Stimulated activated CD8-positive, alpha-beta memory T cell treated with anti-CD3 and anti-CD28 coated beads, Interleukin-4, amount 100 ng/mL, for 4 hours (primary cell): ENCODE measurements at places on chromosomes 3 and 15.

DNA sequence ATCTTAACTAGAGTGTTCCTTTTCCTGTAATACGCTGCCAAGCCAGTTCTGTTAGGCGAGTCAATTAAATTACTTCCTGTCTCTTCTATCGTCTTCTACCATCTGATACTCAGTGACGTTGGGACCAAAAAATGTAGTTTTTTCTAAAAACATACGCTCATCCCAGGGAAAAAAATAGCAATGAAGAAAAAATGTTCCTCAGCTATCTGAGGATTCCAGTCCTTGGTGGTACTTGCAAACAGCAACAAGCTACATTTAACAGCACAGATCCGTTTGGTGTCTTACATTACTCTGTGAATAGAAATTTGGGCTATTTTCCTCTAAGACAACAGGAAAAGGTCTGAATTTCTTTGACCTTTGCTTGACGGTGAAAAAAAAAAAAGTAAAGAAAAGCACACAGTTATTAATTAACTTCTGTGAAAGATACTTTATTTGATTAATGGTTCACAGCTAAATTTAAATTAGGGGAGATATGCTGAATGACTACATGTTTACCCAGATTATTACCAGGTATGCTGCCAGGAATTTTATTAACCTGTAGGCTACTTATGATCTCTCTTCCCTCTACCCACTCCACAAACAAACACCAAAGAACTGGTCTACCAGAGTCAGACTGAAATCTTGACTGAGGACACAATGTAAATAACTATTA is 254.4 kb upstream of the ZPLD1 start:
- no peak for DNase-seq

- no peak for DNase-seq
Measured at GRCh38 chr15:77138167-77138522, 67.2 kb upstream of the TSPAN3 start.

- no peak for DNase-seq
Measured at GRCh38 chr3:133675631-133676335, 14.0 kb upstream of the TOPBP1 start.

GRCh38 chr3:14145236-14145635 is 20.4 kb downstream of the TMEM43 start:
- no peak for DNase-seq

GRCh38 chr15:31344823-31345605 is 18.4 kb downstream of the KLF13 start:
- no peak for DNase-seq

DNA sequence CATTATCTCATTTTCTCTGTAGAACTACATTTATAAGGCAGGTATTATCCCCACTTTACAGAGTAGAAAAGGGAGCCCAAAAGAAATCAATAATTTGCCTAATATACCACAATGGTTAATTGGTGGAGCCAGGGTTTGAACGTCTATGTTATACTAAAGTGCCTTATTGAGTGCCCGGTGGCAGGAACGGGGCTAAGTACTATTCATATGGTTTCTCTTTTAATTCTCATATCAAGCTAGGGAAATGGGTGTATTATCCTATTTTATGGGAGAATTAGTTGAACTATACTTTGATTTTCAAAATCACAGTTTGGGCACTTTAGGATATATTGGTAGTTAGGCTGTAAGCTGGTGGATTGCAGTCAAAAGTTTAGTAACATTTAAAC is 1.5 kb downstream of the CEP97 start:
- no peak for DNase-seq

GRCh38 chr3:149462581-149463011 is 11.9 kb upstream of the TM4SF4 start:
- no peak for DNase-seq

GRCh38 chr3:151169262-151169947 is 33.6 kb downstream of the GPR171 start:
- DNase-seq = no peak

- no peak for DNase-seq
Measured at GRCh38 chr3:65944252-65944651, 94.5 kb downstream of the MAGI1 start.

DNA sequence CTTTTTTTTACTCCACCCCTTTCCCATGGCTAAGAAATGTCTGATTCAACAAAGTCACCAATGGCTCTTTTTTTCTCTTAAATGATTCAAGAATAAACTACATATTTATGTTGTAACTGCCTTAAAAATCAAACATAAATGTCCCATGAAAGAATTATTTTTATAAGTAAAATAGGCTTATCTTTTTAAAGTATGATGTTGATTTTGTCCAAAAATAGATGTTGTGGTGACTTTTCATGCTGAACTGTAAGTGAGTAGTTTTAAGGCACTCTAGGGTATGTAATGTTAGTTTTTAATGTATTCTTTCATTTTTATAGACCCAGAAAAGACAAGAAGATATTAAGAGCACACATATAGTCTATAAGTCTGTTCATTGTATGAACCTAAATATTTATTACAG is 594.9 kb downstream of the NLGN1 start:
- DNase-seq = no peak

- no peak for DNase-seq
Measured at GRCh38 chr3:139718415-139718814, 40.6 kb upstream of the NMNAT3 start.

DNA sequence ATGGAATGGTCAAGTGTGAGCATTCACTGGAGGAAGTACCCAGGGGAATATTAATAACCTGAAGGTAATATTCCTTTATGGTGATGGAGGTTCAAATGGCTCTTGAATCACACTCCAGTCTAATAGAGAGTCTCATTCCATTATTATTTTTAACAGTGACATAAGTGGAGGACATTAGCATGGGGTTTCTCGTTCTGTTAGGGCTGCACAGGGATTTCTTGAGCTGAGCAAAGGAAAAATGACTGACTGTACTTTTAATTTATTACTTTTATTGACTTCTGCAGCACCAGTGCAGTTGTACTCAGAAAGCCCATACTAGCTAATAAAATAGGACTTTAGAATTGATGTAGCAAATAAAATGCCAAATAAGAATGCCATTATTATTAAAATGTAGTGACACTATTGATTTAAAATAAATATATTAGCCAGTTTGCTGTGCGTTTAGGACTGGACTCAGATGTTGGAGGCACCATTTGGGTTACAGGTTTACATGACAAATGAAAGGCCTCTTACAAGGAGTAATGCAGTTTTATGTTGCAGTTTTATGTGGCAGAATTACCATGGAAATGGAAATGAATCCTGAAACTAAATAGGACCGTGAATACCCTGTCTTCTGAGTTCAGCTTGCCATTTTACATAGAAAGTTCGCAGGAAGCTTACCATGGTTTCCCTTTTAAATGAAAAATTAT is 705.1 kb upstream of the GRM7 start:
- DNase-seq = no peak

GRCh38 chr15:66132251-66132816 is 121.2 kb downstream of the MEGF11 start:
- DNase-seq = no peak

DNA sequence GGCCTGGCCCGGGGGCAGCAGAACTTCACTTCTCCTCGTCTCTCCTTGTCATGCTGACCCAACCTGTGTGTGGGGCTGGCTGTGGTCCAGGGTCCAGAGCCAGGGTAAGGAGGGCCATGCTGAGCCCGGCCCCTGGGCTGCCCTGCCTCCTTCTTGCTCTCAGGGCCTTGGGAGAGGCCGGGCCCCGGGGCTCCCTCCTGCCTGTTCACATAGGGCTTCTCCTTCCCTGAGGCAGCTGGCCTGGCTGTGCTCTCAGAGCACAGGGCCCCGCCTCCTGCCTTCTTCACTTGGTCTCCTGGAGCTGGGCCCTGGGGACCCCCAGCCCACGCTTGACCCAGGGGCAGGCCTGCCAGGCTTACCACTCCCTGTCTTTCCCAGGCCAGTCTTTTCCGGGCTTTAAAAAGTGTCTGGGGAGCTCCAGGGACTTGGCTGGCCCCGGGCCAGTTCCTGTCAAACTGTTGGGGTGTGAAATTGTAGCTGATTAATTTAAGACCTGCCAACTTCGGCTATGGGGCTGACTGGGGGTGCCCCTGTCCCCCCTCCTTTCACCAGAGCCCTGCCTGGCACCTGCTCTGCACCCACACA is 11.8 kb downstream of the PLXNA1 start:
- DNase-seq = no peak

DNA sequence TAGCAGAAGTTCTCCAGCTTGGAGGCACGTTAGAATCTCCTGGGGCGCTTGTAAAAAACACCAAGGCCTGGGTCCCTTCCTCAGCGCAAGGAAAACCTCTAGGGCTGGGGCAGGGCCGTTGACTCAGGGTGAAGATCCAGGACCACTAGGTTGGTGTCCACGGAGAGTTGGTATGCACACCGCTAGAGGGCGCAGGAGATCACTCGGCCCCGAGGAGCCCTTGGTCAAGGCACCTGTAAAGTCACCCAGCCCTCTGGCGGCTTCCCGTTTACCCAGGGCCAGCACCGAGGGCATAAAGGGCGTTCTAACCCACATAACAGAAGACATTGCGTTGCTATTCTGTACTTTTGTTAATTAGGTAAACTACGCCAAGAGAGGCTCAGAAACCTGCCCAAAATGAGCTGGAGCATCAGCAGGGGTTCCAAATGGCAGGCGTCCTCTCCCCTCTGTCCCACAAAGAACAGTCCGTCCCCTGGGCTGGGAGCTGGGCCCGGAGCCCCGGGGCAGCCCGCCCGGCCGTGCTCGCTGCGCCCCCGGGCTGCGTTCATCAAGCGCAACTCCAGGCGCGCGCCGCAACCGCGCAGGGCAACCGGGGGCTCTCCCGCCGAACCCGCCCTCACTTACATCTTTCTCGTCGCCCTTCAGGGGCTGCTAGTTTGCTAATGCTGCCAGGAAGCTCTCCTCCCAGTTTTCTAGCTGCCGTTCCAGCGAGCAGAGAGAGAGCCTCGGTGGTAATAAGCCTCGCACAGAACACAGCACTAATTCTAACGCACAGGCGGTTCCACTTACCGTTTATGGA is 332.1 kb downstream of the ARRDC4 start:
- DNase-seq = no peak

DNA sequence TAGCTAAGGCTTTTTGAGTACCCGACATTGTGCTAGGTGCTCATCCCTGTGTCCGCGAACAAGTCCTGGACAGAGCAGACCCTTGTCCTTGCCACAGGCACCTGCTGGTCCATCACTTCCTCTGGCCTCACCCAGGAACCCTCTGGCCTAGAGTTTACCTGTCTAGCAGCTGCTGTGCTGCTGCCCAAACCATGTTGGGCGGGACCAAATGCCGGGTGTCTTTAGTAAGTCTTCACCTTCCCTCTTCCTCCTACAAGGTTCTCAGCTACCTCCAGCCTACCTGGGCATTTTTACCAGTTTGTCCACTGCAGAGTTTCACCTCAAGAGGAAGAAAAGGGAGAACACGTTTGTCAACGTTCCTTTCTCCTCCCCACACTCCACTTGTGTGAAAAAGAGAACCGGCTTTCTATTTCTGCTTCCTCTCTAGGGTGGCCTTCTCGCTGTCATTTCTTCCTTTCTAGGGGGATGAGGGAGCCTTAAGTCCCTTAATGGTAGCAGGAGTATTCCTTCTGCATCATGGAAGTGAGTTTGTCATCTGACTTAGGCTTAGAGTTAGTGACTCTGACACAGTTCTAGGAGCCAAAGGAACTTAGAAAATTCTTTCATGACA is 80.4 kb upstream of the GCNT3 start:
- no peak for DNase-seq

GRCh38 chr3:176879710-176880109 is 317.6 kb downstream of the TBL1XR1 start:
- DNase-seq = no peak

DNA sequence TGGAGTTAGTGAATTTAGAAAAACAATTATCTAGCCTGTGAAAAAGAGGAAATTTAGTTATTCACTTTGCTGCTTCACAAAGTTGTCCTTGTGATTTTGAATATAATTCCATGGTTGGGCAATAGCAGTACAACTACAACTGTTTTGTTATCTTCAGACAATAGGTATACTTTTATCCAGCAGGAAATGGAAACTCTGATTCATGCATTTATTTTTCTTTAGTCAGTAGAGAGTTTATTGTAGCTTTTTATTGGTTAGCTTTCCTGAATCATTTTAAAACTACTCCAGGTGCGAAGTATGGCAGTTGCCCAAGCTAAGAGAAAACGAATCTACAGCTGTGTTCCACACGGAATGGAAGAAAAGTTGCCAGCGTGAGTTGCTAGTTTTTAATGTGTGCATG is 80.3 kb downstream of the TM4SF4 start:
- no peak for DNase-seq

DNA sequence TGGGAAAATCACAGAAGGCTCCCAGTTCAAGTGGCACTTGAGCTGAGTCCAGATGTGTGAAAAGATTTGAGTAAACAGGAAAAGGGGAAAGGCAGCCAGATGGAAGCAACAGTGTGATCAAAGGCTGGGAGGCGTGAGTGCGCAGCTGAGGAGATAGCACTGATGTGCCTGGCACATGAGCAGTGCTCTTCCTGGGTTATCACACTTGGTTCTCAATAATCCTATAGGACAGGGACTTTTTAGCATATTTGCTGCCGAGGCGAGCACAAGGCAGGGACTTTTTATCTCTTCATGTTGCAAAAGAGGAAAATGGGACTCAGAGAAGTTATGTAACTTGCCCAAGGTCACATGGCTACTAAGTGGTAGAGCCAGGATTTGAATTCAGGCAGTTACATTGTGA is 39.6 kb downstream of the CORO2B start:
- no peak for DNase-seq

DNA sequence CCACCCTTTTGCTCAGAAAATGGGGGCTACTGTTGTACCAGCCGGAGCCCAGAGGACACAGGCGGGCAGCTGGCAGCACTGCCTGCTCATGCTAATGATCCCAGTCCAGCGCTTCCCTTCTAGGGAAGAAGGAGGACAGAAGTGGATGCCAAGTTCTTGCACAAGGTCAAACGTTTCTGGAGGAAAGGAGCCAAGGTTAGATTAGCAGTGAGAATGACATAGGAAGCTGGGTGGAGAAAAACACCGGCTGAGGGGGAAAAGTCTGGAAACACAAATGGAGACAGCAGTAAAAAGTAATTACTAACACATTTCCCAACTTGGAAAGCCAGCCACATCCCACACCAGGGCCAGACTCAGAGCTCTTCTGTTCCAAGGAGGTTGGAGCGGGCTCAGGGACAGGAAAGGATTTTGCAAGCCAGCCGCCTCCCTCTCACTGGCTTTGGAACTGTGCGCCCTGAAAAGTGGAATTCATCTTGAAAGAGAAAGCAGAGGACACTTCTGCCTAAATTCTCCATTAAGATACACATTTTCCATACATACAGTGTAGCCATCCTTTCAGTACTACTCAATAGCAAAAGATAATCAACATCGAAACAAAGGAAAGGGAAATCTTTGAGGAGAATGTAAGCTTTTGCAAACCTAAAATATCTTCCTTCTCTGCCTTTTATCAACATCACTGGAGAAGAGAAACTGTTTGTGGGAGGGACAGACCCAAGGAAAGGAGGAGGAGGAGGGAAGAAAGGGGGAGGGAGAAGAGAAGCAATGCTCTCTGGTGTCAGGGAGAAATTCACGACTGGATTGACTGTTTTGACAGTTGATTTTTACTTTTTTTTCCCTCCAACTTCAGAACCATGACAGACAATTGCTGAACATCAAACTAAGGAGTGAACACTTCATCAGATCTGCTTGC is 133.6 kb downstream of the CD47 start:
- DNase-seq = no peak

DNA sequence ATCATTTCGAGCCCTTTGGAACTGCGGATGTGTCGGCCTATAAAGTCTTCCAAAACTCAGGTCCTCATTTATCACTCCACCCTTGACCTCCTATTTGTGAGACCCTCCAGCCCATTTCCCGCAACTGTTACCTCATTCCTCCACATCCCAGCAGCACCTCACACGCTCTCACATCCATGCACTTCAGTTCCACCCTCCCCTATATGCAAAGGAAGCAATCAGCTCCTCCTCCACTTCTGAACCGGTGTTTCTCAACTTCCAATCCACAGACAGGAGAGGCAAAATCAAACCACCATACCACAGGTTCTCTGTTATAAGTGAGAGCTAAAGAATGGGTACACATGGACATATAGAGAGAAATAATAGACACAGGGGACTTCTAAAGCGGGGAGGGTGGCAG is 36.7 kb upstream of the MECOM start:
- no peak for DNase-seq
